Right atrium auricular region (tissue), 2 donors: ENCODE measurements at places on chromosomes 5 and 9. TPM values are rescaled to one million over a fixed set of nuclear protein-coding genes. Genes with fewer than 3 reads are reported as not detected.

DNA sequence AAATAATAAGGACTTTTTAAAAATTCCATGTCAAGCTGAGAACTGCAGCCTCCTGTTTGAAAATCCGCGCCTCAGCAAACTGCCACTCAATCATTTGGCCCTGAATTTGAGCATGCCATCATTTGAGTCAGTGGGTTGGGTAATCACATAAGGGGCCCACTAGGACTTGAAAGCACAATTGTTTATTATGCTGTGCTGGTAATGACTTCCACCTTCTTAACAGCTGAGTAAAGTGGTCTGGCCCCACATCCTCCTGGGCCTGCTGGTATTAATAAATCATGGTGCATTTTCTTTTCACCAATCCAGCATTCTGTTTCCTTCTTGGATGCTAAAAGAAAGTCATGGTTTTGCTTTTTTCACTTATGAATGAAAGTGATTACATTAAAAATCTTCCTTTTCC is 103.0 kb upstream of the CTSL start:
- H3K27ac ChIP-seq = no peak overlapping the region
- H3K36me3 ChIP-seq = no peaks in the 10 kb centered on the region
- H3K4me3 ChIP-seq = no peak overlapping the region

- H3K36me3 ChIP-seq = peaks cover 20% of the 10 kb centered on the region
- H3K4me1 ChIP-seq = peaks cover 34% of the 10 kb centered on the region
- peaks cover 24% of the 10 kb centered on the region for H3K27me3 ChIP-seq
- H3K4me3 ChIP-seq = peak overlapping the region; percentile 80
- DNase-seq = no peak
These were observed 4.9 kb downstream of the NKX2-5 start for GRCh38 chr5:173229966-173230689.

DNA sequence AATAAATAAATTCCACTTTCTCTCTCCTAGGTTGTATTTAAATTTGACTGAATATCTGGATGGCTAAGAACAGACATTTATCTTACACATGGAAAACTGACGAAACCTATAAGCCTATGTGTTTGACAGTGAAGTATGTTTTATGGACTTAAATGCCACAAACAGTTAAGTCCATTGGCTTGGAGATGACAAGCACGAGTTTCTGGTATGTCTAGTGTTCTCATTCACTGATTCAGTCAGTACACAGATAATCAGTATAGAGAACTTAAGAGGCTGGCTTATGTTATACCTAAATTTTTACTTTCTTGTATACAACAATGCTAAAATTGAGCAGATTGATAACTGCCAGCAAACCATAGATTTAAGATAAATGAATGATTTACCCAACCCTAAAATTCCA is 38.9 kb downstream of the SNAPC3 start:
- DNase-seq = no peak
- H3K4me1 ChIP-seq = no peaks in the 10 kb centered on the region
- no peaks in the 10 kb centered on the region for H3K27me3 ChIP-seq
- no peak overlapping the region for H3K4me3 ChIP-seq

DNA sequence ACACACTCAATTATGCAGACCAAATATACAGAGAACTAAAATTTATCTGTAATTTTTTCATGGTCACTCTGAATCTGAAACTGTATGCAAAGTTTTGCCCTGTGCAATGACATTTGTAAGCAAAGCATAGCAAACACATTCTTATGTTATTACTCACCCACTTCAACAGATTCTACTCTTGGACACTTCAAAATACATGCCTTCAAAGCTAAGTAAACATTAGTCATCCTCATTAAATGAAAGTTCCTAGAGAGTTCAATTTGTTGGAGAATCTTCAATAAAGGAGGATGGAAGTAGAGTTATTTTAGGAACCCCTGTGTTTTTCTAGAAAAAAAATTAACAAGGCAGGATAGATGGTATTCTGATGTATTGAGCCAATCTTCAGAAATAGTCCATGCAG is 639.7 kb upstream of the C9orf72 start:
- H3K4me1 ChIP-seq = no peaks in the 10 kb centered on the region
- no peak overlapping the region for H3K4me3 ChIP-seq
- H3K27me3 ChIP-seq = no peaks in the 10 kb centered on the region
- no peak overlapping the region for H3K27ac ChIP-seq
- no peaks in the 10 kb centered on the region for H3K36me3 ChIP-seq

DNA sequence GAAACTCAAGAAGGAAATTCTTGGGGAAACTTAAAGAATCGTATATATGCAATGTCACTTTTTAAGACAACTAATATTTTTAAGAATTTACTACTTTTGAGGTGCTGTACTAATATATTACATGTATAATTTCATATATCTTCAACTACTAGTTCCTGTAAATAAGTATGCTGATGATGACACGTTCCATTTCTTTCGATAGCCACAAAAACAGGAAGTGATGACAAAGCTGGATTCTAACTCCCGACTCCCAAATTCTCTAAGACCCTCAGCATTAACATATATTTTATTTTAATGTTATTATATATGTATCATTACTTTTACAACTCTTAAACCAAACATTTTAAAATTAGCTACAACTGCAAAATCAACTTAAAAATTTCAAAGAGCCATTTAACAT is 74.8 kb downstream of the STK32A start:
- no peaks in the 10 kb centered on the region for H3K36me3 ChIP-seq
- no peak overlapping the region for H3K4me3 ChIP-seq
- H3K4me1 ChIP-seq = no peaks in the 10 kb centered on the region
- no peak overlapping the region for H3K27ac ChIP-seq
- no peak for DNase-seq

- no peak overlapping the region for H3K4me3 ChIP-seq
- H3K4me1 ChIP-seq = no peaks in the 10 kb centered on the region
These were observed 2.7 kb downstream of the PRDM12 start for GRCh38 chr9:130667120-130667435.

- DNase-seq = no peak
- H3K4me3 ChIP-seq = no peak overlapping the region
- no peaks in the 10 kb centered on the region for H3K27me3 ChIP-seq
These were observed 183.5 kb upstream of the IRX1 start for GRCh38 chr5:3412146-3412545.

GRCh38 chr9:75116306-75116705 is 28.0 kb downstream of the OSTF1 start:
- H3K27ac ChIP-seq = no peak overlapping the region
- H3K4me1 ChIP-seq = peaks cover 16% of the 10 kb centered on the region
- H3K36me3 ChIP-seq = peaks cover 11% of the 10 kb centered on the region

Gene GPR151
- total RNA-seq = not detected

Gene GDA
- total RNA-seq = 0.44 TPM

Gene PIP5KL1
- 0.20 TPM for total RNA-seq

Gene GGTA1
- total RNA-seq = 11.6 TPM
